SK-N-SH (cell line): ENCODE measurements at places on chromosomes 5 and 9. TPM values are rescaled to one million over a fixed set of nuclear protein-coding genes. Genes with fewer than 3 reads are reported as not detected.

RNF183 gene
- polyA plus RNA-seq = not detected in 2 replicates

PCDHGA4 gene
- 1.8 and 2.2 TPM in 2 replicates for polyA plus RNA-seq

CDHR2 gene
- polyA plus RNA-seq = 0.02 TPM in 1 of 2 replicates, not detected in the other

CSF2 gene
- polyA plus RNA-seq = 0.70 and 0.97 TPM in 2 replicates

SPINK7 gene
- not detected in 2 replicates for polyA plus RNA-seq

CAMK2A gene
- polyA plus RNA-seq = 0.05 and 0.10 TPM in 2 replicates

GCNT4 gene
- 0.02 and 0.03 TPM in 2 replicates for polyA plus RNA-seq

TAF11L10 gene
- not detected in 2 replicates for polyA plus RNA-seq

FAM153A gene
- polyA plus RNA-seq = not detected in 2 replicates

HRCT1 gene
- 2.0 and 3.0 TPM in 2 replicates for polyA plus RNA-seq

PCDHA9 gene
- polyA plus RNA-seq = 0.02 TPM in 2 replicates

STOM gene
- polyA plus RNA-seq = 40.5 and 49.7 TPM in 2 replicates

FOXD4L3 gene
- polyA plus RNA-seq = 0.06 and 0.10 TPM in 2 replicates

KLHL9 gene
- 6.8 and 8.8 TPM in 2 replicates for polyA plus RNA-seq

- no peak for DNase-seq
Measured at GRCh38 chr5:169424670-169425378, 123.9 kb upstream of the SLIT3 start.

GRCh38 chr5:30042677-30043076 lies 1150.8 kb upstream of the CDH6 start:
- no peak for DNase-seq

DNA sequence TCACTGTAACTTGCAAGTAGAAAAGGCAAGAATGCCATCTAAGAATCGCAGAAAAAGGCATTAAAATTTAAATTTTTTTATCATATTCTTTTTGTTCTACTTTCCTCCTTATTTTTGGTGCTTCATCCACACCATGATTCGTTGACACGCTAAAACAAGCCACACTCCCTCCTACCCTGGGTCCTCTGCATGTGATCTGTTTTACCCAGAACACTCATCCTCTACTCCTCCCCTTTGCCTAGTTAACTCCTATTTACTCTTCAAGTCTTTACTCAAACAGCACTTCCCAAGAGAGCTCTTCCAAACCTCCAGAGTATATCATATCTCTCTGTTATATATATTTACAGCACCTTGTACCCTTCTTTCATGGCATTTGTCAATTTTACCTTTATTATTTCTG lies 61.4 kb upstream of the SRP19 start:
- no peak for DNase-seq

- peak; percentile 19 for DNase-seq
Measured at GRCh38 chr5:157820593-157821252, 38.2 kb downstream of the CLINT1 start.

- no peak for DNase-seq
Measured at GRCh38 chr9:113648048-113648447, 184.5 kb downstream of the RGS3 start.

DNA sequence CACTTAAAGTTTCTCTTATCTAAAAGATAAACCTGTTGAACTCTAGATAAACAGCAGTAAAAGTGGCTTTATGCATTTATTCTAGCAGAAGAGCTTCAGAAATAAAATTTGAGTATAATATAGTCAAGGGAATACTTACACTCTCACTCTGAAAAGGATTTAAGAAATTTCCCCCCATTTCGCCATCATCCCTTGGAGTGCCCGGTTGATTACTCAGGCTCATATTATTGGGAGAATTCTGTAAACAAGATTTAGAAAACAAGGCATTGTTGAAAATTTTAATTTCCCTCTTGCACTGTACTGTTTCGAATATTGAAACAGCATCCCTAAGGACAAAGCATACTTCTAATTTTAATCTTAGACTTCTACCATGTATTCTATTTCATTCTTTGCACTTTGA lies 34.5 kb upstream of the ACOT12 start:
- no peak for DNase-seq

GRCh38 chr5:112125903-112126302 lies 293.2 kb downstream of the EPB41L4A start:
- DNase-seq = peak; percentile 19

DNA sequence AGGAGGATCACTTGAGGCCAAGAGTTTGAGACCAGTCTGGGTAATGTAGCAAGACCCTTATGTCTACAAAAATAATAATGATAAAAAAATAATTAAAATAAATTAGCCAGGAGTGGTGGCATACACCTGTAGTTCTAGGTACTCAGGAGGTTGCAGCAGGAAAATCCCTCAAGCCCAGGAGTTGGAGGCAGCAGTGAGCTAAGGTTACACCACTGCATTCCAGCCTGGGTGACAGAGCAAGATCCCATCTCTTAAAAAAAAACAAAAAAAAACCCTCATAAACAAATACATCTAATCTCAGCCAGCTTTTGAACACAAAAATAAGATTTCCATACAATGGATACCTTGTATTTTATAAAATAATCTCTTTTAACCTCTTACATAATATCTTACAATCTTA lies 363.3 kb upstream of the KLF4 start:
- no peak for DNase-seq

DNA sequence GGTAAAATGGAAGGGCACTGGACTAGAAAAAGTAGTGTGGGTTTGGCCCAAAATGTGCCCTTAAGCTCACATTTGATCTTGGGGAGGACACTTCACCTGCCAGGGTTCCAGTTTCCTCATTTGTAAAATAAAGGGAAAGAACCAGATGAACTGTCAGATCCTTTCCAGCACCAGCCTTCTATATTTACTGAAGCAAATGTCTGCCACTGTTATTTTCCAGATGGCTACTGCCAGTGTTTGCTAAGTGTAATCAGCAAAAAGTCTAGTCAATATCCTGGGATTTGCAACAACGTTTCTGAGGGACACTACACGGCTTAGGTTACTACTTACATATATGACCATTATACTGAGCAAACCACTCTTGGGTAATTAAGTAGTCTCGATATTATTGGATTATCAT lies 340.3 kb downstream of the KCNN2 start:
- no peak for DNase-seq

- no peak for DNase-seq
Measured at GRCh38 chr5:27240791-27241190, 202.4 kb upstream of the CDH9 start.

DNA sequence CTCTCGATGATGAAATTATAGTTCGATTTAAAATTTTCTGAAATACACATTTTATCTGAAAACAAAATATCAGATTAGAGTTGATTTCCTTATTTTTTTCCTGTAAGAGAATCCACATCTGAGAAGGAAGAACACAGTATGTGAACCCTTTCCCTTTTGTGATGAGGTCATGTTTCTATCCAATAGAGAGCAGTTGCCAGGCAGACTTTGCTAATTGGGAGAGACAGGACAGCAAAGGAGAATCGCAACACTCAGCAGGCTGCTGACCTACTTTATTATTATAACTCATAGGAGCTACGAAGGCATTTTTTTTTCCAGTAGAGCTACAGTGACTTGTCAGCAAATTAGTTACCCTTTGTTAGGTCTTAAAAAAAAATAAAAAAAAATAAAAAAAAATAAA lies 242.1 kb downstream of the HCN1 start:
- peak; percentile 28 for DNase-seq

DNA sequence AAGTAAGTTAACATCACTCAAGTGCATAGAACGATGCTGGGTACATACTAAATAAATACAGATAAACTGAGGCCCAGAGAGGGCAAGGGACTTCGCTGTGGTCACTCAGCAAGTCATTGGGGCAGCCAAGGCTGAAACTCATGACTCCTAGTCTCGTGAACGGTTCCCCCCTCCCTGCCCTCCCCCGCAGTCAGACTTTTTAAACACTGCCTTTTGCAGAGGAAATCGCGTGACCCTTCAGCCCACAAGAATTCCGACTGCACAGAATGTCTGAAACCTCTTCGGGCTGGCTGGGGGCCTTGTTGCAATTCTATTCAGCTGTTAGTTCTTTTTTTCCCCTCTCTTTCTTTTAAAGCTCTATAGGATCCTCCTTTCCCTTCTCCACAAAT lies 28.1 kb downstream of the NEK6 start:
- no peak for DNase-seq

GRCh38 chr9:38380872-38381534 lies 11.5 kb upstream of the ALDH1B1 start:
- DNase-seq = no peak

GRCh38 chr5:36590513-36591286 lies 15.7 kb upstream of the SLC1A3 start:
- no peak for DNase-seq

GRCh38 chr9:68961587-68961986 lies 52.3 kb downstream of the PRKACG start:
- DNase-seq = no peak

GRCh38 chr9:134365791-134366222 lies 39.6 kb downstream of the RXRA start:
- peak; percentile 85 for DNase-seq

DNA sequence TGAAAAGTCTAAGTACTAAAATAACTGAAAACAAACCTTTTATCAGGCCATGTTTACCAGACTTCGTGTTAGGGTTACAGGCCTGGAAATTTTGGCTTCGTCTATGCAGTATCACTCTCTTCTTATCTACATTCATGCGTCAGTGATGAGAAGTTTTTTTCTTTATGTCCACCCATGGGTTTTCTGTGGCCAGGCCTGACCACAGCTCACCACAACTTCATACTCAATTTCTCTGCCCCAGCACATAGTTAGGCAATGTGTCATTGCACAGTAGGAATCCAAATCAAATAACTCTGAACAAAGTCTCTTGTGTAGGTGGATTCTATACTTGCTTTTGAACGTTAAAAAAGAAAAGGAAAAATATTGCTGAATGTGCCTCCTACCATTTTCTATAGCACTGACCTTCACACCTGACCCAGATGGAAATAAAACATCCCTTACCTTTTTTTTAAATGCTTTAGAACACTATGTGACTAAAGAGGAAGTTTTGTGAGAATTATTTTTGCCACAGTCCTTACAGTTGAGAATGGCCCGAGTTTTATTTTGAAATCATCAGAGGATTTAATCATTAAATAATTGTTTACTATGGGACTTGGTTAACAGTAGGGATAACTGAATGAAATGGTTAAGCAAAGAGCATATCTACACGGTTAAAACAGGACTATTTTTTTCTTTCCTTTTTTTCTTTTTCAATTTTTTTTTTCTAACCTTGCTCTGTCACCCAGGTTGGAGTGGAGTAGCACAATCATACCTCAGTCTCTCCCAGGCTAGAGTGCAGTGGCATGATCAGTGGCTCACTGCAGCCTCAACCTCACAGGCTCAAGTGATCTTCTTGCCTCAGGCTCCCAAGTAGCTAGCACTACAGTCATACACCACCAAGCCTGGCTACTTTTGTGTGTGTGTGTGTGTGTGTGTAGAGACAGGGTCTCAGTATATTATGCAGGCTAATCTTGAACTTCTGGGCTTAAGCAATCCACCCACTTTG lies 1247.0 kb upstream of the ACO1 start:
- DNase-seq = no peak

- no peak for DNase-seq
Measured at GRCh38 chr5:102975457-102976182, 144.3 kb downstream of the GIN1 start.

- no peak for DNase-seq
Measured at GRCh38 chr9:78938821-78939220, 632.9 kb upstream of the TLE4 start.

GRCh38 chr5:56861893-56862485 lies 46.6 kb downstream of the MAP3K1 start:
- DNase-seq = no peak

- peak; percentile 24 for DNase-seq
Measured at GRCh38 chr5:169970911-169971765, 9.2 kb downstream of the INSYN2B start.

GRCh38 chr5:79301046-79301712 lies 65.2 kb downstream of the JMY start:
- no peak for DNase-seq

GRCh38 chr5:82470185-82470994 lies 192.2 kb upstream of the RPS23 start:
- no peak for DNase-seq

DNA sequence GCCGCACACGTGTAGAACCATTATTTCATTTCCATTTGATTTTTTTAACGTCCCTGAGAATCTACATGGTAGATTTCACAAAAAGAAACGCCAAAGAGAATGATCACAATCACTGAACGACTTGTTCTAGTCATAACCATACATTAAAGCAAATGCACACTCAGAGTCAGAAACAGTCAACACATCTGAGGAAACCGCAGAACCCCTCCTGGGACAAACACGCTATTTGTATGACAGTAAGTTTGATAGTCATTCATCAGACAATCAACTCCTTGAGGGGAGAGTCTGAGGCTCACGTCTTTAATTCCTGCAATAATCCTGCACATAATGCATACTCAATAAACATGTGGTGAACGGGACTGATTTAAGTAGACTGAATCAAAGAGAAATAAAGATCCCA lies 129.2 kb downstream of the MED27 start:
- no peak for DNase-seq

DNA sequence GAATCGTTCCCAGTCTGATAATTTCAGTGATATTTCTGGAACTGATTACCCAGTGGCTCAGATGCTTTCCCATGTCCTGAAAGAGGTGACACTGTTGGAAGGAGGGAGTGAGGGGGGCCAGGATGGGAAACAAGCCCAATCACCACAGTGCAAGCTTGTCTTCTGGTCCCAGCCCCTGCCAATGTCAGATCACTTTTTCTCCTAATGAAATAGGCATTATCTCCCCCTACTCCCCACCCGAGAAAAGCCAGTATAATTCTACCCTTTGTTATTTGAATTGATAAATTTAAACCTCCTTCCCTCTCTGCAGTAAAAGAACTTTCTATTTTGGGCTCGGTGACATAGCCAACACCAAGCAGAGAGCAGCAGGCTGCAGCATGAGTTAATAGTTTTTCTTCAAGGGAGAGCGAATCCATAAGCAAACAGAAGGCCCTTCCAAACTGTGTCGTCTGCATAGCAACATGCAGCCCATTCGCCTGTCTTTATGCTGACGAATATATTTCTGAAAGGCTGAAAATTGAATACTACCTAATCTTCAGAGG lies 14.6 kb upstream of the PPP2CA start:
- DNase-seq = peak; percentile 24

- DNase-seq = peak; percentile 80
Measured at GRCh38 chr5:110738503-110738811, 350 bp upstream of the SLC25A46 start.

GRCh38 chr9:80720579-80720978 lies 968.8 kb downstream of the TLE1 start:
- DNase-seq = no peak

- no peak for DNase-seq
Measured at GRCh38 chr5:172420235-172420939, 33.9 kb downstream of the SH3PXD2B start.

DNA sequence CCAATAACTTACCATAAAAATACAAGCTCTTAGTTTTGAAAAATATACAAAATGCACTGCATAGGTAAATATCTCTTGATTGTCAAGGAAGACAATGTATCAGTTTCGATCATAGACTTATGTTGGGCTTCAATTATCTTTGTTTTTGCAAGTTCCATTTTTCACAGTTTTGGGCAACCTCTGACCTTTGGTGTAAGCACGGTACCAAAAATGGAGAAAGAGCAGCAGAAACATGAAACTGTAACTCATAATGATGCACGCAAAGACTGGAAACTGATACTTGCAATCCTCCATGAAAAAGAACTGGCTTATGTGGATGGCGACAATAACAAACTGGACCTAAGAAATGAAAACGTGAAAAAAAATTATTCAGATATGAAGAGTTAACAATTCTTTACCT lies 54.5 kb upstream of the DEPDC1B start:
- no peak for DNase-seq
